Upper lobe of left lung (tissue), 6 donors: ENCODE measurements at places on chromosomes 16 and 17. TPM values are rescaled to one million over a fixed set of nuclear protein-coding genes. Genes with fewer than 3 reads are reported as not detected.

The OR3A2 gene
- 0.24 TPM for total RNA-seq

The GNPTG gene
- total RNA-seq = 106 TPM

The CPHXL gene
- not detected for total RNA-seq

The PTGES3L gene
- total RNA-seq = 2.2 TPM

- no peak overlapping the region for H3K27ac ChIP-seq
- no peak overlapping the region for H3K4me3 ChIP-seq
- peaks cover 12% of the 10 kb centered on the region for H3K27me3 ChIP-seq
- H3K4me1 ChIP-seq = no peaks in the 10 kb centered on the region
These were observed 4.8 kb upstream of the SHISA9 start for GRCh38 chr16:12896562-12896961.

GRCh38 chr16:22262460-22262859, 34.7 kb upstream of the POLR3E start:
- H3K4me1 ChIP-seq = no peaks in the 10 kb centered on the region
- DNase-seq = no peak
- no peaks in the 10 kb centered on the region for H3K27me3 ChIP-seq
- H3K4me3 ChIP-seq = no peak overlapping the region
- H3K36me3 ChIP-seq = peaks cover 27% of the 10 kb centered on the region
- H3K27ac ChIP-seq = no peak overlapping the region

GRCh38 chr17:50469208-50469605, 527 bp upstream of the CHAD start:
- DNase-seq = no peak
- H3K4me1 ChIP-seq = peaks cover 25% of the 10 kb centered on the region
- H3K4me3 ChIP-seq = no peak overlapping the region
- no peak overlapping the region for H3K27ac ChIP-seq
- no peaks in the 10 kb centered on the region for H3K27me3 ChIP-seq
- no peaks in the 10 kb centered on the region for H3K36me3 ChIP-seq

GRCh38 chr16:6484935-6485334, 847.7 kb upstream of the RBFOX1 start:
- H3K27me3 ChIP-seq = no peaks in the 10 kb centered on the region
- H3K27ac ChIP-seq = no peak overlapping the region
- no peaks in the 10 kb centered on the region for H3K36me3 ChIP-seq
- H3K4me1 ChIP-seq = no peaks in the 10 kb centered on the region
- DNase-seq = no peak
- no peak overlapping the region for H3K4me3 ChIP-seq

GRCh38 chr16:86608301-86608747, 30.0 kb downstream of the FOXL1 start:
- no peak overlapping the region for H3K27ac ChIP-seq
- H3K36me3 ChIP-seq = no peaks in the 10 kb centered on the region
- DNase-seq = no peak
- no peaks in the 10 kb centered on the region for H3K27me3 ChIP-seq
- H3K4me1 ChIP-seq = no peaks in the 10 kb centered on the region
- H3K4me3 ChIP-seq = no peak overlapping the region

DNA sequence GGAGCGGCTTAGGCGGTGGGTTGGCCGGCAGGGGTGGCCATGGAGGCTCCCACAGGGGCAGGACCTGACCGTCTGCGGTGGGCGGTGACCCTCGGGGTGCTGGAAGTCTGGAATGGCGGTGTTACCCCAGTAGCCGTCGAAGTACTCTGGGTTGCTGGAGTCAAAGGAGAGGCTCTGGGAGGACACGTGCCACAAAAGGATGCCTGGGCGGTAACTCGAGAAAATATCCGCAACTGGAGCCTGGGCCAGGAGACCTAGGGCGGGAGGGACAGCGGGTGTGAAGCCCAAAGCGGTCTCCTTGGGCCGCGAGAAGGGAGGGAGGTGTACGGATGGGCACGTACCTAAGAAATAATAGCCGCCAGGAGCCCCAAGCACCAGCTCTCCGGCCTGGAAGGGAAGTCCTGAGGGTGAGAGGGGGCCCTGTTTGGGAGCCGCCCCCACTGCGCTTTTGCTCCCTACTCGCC, 4.6 kb downstream of the ITGA2B start:
- H3K27me3 ChIP-seq = peaks cover 5% of the 10 kb centered on the region
- H3K27ac ChIP-seq = no peak overlapping the region
- H3K4me1 ChIP-seq = peaks cover 19% of the 10 kb centered on the region
- no peak for DNase-seq
- H3K36me3 ChIP-seq = no peaks in the 10 kb centered on the region

DNA sequence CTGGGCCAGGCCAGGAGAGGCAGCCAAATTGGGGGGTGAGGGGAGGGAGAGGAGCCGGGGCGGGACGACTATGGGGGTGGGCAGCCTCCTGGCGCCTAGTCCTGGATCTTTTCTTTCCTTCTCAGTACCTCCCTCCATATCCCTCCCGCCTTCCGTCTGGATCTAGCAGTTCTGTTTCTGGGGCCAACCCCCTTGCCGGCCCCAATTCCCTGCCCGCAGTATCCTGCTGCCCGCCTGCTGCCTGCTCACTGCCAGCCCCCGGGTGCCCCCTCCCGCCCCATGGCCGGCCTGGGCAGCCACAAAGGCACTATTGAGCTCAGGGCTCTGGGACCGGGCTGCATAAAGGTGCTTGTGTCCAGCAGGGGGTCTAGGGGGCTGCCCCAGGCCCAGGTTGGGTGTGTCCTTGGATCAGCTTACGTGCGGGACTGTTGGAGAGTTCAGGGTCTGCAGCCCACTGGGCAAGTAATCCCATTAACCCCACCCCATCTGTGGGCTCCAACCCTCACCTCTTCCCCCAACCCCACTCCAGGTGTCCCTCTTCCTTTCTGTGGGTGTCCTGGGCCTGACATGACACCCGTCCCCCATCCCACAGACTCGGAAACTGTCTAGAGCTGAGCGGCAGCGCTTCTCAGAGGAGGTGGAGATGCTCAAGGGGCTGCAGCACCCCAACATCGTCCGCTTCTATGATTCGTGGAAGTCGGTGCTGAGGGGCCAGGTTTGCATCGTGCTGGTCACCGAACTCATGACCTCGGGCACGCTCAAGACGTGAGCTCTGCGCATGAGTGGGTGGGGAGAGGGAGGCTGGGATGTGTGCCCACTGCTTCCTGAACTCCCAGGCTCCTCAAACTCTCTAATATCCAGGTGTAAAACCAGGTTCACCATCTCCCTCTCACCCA, 2.0 kb downstream of the WNK4 start:
- H3K27me3 ChIP-seq = peaks cover 7% of the 10 kb centered on the region
- H3K4me3 ChIP-seq = no peak overlapping the region
- H3K36me3 ChIP-seq = peaks cover 26% of the 10 kb centered on the region
- H3K27ac ChIP-seq = no peak overlapping the region
- H3K4me1 ChIP-seq = peaks cover 28% of the 10 kb centered on the region

GRCh38 chr17:34201225-34201624, 53.9 kb upstream of the CCL2 start:
- no peak for DNase-seq
- H3K4me1 ChIP-seq = peaks cover 3% of the 10 kb centered on the region
- H3K27me3 ChIP-seq = no peaks in the 10 kb centered on the region
- no peak overlapping the region for H3K27ac ChIP-seq
- no peaks in the 10 kb centered on the region for H3K36me3 ChIP-seq
- no peak overlapping the region for H3K4me3 ChIP-seq

DNA sequence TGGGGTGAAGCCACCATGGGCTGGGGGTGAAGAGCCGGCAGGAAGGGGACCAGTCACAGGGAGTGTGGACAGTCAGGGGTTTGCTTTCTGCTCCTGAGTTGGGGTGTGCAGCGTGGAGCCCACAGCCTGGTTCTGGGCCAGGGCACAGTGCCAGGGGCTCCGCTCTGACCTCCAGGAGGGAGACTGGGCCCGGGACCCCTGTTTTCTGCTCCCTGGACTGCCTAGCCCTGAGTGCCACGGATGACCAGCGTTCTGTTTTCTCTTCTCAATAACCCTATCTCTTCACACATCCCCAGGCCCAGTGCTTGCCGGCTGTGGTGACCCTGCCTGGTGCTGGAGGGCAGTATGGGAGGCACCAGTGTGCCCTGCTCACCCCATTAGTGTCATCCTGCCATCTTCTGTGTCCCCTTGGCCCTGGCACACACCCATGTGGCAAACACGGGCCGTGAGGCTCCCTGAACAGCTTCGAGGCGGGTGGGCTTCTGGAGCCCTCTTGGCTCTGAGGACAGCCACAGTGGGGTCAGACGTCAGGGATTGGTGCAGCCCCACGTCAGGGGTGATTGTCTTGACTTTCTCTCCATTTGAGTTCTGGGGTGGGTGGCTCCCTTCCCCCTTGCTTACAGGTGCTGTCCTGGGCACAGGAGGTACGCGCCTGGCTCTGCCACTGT, 1.1 kb downstream of the CEMP1 start:
- peaks cover 16% of the 10 kb centered on the region for H3K4me1 ChIP-seq
- H3K36me3 ChIP-seq = peaks cover 46% of the 10 kb centered on the region
- no peaks in the 10 kb centered on the region for H3K27me3 ChIP-seq
- peak overlapping the region; percentile 100 for H3K27ac ChIP-seq

GRCh38 chr17:82310877-82311276, 6.5 kb downstream of the CD7 start:
- H3K27ac ChIP-seq = no peak overlapping the region
- H3K4me1 ChIP-seq = peaks cover 4% of the 10 kb centered on the region
- no peaks in the 10 kb centered on the region for H3K36me3 ChIP-seq

- no peaks in the 10 kb centered on the region for H3K36me3 ChIP-seq
- no peak overlapping the region for H3K4me3 ChIP-seq
- DNase-seq = no peak
- no peak overlapping the region for H3K27ac ChIP-seq
- H3K4me1 ChIP-seq = peaks cover 8% of the 10 kb centered on the region
- no peaks in the 10 kb centered on the region for H3K27me3 ChIP-seq
These were observed 270.9 kb downstream of the CEP112 start for GRCh38 chr17:65920996-65921395.

DNA sequence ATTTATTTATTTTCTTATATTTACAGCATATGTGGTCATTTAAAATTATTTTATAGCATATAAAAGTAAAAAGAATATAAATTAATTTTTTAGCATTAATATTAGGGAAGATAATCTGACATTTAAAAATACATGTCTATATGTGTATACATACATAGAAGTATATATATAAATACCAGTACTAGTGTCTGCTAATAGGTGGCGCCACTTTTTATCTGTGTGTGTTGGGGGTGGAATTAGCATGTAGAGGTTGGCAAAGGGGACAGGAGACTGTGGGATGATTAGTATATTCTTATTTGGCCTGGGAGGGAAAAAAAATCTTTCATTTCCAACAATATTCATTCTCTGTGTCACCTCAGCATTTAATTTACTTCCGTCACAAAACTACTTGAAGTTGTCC, 359.1 kb downstream of the WWOX start:
- no peak for DNase-seq
- no peak overlapping the region for H3K4me3 ChIP-seq
- H3K27me3 ChIP-seq = no peaks in the 10 kb centered on the region
- H3K27ac ChIP-seq = no peak overlapping the region

GRCh38 chr16:81167851-81168250, 70.6 kb upstream of the BCO1 start:
- H3K4me3 ChIP-seq = no peak overlapping the region
- no peak overlapping the region for H3K27ac ChIP-seq
- H3K36me3 ChIP-seq = no peaks in the 10 kb centered on the region
- H3K4me1 ChIP-seq = no peaks in the 10 kb centered on the region

DNA sequence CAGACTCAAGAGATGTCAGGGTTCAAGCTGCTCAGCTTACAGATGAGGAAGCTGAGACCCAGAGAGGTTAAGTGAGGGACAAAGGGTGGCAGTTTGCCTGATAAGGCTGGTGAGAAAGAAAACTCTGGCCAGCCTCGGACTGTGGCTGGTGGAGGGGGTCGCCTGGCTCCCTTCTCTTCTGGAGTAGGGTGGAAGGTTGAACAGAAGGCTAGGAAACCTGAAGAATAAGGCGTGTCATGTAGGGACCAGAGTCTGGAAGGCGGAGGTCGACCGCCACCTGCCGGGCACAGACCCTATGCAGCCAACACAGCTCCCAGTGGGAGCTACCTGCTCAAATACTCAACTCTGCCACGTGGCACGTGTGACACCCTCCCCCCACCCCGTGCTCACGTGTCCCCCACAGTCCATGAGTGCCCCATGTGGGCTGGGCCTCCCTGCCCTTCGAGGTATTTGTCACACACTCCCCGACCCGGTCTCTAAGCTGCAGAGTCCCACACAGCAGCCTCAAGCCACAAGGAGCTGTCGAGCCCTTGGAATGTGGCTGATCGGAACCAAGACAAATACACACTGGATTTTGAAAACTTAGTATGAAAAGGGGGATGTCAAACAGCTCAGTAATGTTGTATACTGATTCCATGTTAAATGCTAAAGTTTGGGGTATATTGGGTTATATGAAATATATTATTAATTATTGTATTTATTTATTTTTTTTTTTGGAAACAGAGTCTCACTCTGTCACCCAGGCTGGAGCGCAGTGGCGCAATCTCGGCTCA, 11.8 kb downstream of the HID1 start:
- H3K27me3 ChIP-seq = no peaks in the 10 kb centered on the region
- peaks cover 3% of the 10 kb centered on the region for H3K4me1 ChIP-seq
- peak overlapping the region; percentile 42 for H3K27ac ChIP-seq
- DNase-seq = peak; percentile 90
